ENCODE measurements at places on chromosomes 6 and 20.

GRCh38 chr6:18763086-18763485 lies 375.9 kb downstream of the RNF144B start:
- DNase-seq, result no peak

DNA sequence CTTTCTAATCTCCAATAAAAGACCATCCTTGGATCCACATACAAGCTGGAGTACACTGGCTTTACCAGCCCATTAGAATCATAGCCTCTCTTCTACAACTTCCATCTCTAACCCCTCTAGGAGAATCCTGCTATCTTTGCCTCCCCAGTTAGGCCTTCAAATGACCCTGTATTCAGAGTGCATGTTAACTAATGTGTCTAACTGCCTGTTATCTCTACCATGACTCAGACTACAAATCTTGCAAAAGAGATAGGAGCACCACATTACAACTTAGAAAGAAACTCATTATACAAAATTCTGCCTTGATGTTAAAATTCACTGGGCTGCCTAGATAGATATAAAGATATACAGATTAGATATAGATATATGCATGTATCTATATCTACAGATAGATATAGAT lies 28.2 kb downstream of the GPR63 start:
- DNase-seq, result no peak

- DNase-seq, result no peak
These were observed 55.7 kb upstream of the BHLHE23 start for GRCh38 chr20:63062188-63063140.

DNA sequence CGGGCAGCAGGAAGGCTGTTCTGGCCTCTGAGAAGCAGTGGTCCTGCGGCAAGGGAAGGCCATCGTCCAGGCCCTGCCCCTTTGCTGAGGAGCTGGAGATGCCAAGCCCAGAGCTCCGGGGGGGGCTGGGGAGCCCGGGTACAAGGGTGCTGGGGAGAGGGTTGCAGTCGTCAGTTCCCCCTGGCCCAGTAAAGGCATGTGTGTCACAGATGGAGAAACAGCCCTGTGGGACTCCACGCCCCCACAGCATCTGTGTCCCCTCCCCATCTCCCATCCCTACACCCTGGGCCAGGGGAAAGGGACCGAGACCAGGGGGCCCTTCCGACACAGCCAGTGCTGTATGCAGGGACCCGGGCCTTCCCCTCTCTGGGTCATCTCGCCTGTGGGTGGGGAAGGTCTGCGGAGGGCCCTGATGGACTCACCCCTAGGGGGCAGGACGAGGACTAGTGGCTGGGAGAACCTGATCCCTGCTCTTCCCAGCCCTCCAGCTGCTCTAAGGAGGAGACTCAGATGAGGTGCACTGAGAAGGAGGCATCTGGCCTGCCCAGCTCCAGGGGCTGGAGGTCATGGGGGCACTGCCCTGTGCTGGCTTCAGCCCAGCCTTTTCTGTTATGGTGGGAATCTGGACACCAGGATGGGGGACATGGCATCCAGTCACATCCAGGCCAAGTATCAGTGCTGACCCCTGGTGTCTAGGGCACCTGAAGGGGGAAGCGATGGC lies 609 bp downstream of the MYL9 start:
- no peak for DNase-seq

GRCh38 chr6:45148711-45149341 lies 179.3 kb upstream of the RUNX2 start:
- no peak for DNase-seq

GRCh38 chr6:145028144-145028818 lies 707.0 kb downstream of the EPM2A start:
- DNase-seq, result peak; percentile 31

- no peak for DNase-seq
These were observed 89.1 kb downstream of the PHF3 start for GRCh38 chr6:63724721-63725120.

GRCh38 chr20:50585214-50585613 lies 75.0 kb downstream of the PTPN1 start:
- no peak for DNase-seq

GRCh38 chr6:64717281-64717680 lies 989.7 kb downstream of the EYS start:
- no peak for DNase-seq

DNA sequence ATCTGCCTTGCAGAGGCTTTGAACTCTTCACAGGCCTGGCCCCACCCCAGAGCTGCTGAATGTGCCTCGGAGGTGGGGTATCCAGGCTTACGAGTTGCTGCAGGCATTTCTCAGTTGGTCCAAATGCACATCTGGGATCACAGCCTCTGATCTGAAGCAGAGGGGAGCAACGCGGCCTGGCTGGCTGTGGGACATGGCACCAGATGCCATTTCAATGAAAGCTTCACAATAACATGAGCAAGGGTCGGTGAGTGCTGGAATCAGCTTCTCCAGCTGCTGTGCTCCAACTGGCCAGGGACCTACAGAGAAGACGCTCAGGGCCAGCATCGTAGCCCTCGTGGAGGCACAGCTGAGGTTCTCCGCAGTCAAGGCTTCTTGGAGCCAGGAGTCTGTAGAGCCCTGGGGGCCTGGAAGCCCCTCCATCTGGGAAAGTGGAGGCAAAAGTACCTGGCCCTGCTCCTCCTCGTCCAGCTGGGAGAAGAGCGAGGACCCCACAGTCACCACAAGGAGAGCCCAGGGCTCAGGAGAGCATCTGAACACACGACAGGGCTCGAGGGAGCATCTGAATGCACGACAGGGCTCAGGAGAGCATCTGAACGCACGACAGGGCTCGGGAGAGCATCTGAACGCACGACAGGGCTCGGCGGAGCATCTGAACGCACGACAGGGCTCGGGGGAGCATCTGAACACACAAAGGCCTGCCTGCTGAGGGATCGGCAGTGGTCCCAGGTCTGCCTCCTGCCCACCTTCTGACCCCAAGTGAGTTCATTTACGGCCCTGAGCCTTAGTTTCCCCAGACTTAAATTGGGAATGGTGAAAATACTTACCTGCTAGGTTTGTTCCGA lies 165.2 kb downstream of the DLL1 start:
- no peak for DNase-seq

- DNase-seq, result no peak
These were observed 15.3 kb downstream of the FARS2 start for GRCh38 chr6:5276581-5276980.

DNA sequence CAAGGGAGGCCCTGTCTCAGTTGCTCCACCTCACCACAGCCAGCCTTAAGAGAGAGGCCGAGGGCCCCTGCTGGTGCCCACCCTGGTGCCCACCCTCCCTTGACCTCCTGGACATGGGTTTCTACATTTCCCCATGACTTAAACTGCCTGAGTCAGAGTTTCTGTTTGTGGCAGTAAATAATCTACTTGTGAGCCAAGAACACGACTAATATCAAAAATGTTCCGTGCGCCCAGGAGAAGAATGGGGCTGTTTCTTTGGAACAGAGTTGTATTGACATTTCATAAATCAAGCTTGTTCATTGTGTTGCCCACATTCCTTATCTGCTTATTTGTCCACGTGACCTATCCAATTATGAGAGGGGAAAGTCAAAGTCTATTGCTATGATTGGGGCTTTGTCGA lies 143.5 kb downstream of the ANKRD60 start:
- DNase-seq, result no peak

All from GM10248 (cell line).